ENCODE measurements at places on chromosomes 5 and 9.

DNA sequence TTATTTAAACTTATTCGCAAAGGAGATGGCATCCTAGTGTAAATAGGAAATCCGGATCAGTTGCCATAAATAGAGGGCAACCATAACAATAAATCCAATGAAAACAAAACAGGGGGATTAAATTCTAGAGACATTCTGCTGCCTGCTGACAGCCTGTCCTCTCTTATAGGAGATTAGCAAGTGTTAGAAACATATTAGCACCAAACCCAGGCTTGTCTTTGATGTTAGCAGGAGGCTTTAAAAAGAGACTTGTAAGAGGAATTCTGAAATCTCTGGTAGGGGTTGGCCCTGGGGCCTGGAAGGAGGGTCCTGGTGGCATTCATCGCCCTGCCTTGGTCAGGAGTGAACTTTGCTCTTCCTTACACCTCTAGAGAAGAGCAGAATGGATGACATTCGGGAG lies 21.6 kb downstream of the NDST1 start:
- no peak for DNase-seq

GRCh38 chr5:159362220-159362619 lies 31.9 kb upstream of the IL12B start:
- DNase-seq, result no peak

GRCh38 chr9:136757328-136757727 lies 715 bp downstream of the LCN8 start:
- DNase-seq, result no peak

GRCh38 chr9:133167096-133167730 lies 3.5 kb upstream of the GBGT1 start:
- DNase-seq, result no peak

- no peak for DNase-seq
Observed at GRCh38 chr5:171386861-171387344, 746 bp upstream of the NPM1 start.

DNA sequence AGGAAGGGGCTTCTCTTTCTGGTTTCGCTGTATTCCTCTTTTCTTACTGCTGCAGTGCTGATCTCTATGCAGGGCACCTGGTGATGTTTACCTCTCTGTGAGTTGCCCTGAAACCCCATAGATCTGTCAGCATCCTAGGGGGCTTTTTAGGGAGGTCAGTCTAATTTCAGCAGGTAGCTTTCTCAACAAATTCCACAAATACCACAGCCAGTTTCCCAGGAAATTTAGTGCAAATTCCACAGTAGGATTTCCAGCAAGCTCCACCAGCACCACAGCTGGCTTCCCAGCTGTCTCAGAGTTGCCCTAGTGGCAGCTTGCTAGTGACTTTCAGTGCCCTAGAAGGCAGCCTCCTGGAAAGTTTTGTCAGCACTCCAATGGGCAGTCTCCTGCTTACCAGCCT lies 379.1 kb upstream of the SMC2 start:
- no peak for DNase-seq

DNA sequence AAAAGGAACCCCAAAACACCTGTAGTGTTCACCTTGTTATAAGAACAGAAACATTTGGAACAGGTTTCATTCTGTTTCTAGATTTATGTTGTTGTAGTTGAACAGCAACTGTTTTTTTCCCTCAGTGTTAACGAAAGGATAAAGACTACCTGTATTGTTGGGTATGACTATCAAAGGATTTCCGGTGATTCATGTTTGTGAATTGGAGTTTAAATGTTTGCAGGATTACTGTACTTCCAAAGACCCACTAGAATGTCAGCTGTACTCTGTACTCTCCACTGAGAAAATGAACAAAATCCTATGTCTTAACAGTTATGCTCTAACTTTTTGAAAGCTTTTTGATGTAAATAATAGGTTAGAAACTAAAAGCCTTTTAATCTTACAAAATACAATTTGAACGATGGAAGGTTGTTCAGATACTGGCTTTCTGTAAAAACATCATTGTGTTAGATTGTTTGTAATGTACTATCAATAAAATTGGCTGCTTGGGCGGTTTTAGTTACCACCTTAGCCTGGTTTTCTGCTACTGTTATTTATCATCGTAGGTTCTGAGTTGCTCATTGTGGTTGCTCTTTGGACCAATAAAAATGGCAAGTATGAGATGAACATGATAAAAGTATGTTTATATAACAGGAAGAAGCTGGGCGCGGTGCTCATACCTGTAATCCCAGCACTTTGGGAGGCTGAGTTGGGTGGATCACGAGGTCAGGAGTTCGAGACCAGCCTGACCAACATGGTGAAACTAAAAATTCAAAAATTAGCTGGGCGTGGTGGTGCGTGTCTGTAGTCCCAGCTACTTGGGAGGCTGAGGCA lies 44.1 kb downstream of the DCP2 start:
- DNase-seq, result no peak

GRCh38 chr9:37422289-37423104 lies at the start of gene GRHPR:
Gene GRHPR (plus strand): TSS chr9:37422696. CDS start chr9:37422751, 55 bp downstream.
- peak; percentile 96 for DNase-seq

DNA sequence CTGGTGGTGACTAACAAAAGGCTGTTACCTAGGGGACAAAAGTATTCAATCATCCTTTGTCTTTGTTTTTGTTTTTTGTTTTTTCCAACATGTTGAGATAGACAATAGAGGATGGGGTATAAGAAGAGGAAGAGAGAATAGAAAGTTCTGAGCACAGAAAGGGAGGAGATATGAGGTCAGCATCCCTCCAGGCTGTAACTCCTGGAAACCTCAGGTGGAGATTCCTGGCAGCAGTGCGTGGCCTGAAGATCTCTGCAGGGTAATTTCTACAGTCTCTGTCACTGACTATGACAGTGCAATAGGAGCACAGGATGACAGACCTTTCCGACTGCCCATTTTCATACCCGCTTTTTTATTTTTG lies 112.1 kb downstream of the ADRB2 start:
- DNase-seq, result no peak

DNA sequence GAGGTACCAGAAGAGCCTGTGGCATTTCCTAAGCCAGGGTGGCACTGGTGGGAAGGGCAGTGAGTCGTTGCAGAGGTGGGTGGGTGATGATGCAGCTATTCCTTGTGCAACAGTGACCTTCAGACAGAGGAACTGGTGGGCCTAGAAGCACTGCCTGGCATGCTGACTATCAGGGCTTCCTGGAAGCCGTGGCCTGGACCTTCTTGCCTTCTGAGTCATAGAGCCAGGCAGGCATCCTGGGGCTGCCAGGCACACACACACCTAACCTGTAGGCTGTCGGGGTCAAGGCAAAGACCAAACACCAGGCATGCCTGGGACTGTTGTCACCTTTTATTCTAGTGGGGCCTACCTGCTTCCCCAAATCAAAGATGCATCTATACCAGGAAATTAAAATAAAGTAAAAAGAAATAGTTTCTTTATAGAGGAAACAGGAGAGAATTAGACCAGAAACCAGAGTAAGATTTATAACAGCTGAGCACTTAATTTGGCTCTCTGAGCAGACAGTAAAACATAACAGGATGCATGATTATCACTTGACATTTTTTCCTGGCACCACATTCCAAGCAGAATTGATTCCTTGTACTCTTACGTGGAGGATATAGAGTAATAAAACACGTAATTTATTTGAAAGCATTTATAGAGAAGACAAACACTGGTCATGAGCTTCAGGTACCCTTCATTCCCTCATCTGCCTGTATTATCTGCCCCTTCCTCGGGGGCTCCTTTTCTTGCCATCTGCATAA lies 25.1 kb downstream of the NANS start:
- no peak for DNase-seq

- no peak for DNase-seq
Observed at GRCh38 chr9:116549786-116550660, 137.1 kb upstream of the TRIM32 start.

- DNase-seq, result no peak
Observed at GRCh38 chr9:90107726-90108655, 503.2 kb downstream of the GADD45G start.

All from caudate nucleus (tissue), 63 donors.